ENCODE measurements at places on chromosomes 7 and 10.

DNA sequence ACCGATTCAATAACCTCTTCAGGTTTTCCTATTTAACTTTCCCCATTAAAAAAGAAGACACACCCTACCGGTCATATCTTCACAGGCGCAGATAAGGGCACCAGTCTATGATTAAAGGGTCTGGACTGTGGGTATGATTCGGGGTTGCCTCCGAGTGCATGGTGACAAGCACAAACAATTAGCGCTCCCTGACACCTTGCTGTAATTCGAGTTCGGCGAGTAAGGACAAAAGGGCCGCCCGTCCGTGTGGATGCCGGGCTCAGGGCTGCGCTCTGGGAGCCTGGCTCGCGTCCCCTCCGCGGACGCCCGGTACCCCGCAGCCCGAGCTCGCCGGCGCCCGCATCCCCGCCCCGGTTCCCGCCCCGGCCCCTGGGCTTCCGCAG is 111.9 kb upstream of the RHEB start:
- DNase-seq: no peak

DNA sequence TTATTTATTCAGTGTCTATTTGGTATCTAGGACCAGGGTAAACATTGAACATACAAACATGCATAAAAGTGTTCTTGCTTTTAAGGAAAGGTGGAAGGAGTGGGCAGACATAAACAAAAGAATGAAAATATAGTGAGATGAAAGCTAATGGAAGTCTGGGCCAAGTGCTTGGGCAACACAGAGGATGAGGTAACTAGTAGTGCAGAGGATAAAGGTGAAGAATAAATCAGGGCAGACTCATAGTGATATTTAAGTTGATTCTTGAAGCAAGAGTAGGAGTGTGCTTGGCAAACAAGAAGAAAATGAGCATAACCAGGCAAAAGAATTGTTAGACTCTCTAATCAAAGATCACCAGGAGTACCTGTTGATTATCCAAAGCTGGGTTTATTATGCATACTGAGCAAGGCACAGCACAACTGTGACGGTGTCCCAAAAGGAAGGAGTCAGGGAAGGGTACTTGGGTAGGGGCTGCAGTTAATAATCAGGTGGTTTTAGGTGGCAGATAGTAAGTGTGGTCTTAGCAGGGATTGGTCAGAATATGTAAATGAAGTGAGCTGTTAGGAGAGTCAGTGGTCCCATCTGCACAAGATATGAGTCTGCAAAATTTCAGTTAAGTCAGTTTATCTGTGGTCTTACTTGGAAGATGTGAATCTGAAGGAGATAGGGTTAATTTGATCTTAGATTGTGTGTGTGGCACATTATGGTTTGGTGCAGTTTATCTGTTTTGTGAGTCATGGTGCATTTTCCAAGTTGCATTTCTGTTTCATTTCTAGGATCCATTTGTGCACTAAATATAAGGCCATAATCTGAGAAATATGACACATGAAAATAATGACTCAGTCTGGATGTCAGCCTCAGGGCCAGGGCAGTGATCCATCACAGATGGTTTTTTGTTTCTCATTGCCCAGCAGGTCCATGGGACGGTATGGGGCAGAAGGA is 30.6 kb upstream of the TAX1BP1 start:
- DNase-seq: no peak

- no peak for DNase-seq
Observed at GRCh38 chr10:94016727-94017714, 23.3 kb downstream of the PLCE1 start.

DNA sequence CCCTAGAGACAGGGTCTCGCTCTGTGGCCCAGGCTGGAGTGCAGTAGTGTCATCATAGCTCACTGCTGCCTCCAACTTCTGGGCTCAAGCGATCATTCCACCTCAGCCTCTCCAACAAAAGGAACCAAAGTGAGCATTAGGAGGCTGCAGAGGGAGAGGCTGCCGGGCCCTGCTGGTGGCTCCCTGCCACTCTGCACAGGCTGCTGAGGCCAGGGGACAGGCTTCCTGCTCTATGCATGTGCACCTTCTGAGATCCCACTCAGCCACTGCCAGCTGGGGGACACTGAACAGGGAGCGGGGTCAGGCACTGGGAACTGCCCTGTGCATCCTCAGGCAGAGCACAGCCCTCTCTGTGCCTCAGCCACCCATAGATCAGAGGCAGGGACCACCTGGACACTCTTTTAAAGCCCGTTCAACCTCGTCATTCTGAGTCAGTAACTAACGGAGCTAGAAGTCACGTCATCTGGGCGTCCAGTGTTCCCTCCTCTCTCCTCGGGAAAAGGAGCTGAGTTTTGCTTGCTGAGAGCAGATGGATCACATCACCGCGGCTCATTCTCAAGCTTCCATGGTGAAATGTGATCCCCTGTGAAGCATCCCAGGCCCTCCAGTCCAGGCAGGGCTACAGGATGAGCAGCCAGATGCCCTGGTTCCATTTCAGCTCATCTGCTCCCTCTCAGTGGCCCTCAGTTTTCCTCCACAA is 109.6 kb downstream of the MYL10 start:
- no peak for DNase-seq

DNA sequence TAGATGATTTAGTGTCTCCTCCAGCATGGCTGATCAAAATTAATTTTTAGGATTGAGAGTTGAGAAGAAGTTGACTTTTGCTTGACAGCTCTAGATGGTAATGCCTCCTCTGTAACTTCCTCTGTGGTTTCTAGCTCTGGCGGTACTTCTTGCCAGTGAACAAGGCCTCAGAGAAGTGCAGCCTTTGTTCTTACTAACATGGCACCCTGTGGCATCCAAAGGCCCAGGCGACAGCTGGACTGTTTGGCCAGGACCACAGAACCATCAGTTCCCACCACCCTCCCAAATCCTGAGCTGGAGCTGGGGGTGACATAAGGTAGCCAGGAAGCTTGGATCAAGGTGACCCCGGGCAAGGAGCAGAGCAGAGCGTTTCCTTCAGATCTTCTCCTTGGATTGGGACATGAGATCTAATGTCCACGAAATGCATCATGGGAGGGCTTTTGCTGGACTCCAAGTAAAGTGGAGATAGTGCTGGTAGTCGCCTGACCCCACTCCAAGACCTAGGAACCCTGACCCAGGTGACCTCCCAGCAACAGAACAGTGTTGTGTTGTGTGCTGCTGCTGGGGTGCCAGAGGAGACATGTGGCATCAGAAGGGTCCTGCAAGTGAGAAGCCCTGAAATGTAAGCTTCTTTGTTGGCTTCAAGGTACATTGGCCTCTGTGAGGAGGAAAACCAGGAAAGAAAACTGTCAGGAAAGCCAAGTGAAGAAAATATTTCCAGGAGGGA is 41.8 kb downstream of the APBB1IP start:
- no peak for DNase-seq

DNA sequence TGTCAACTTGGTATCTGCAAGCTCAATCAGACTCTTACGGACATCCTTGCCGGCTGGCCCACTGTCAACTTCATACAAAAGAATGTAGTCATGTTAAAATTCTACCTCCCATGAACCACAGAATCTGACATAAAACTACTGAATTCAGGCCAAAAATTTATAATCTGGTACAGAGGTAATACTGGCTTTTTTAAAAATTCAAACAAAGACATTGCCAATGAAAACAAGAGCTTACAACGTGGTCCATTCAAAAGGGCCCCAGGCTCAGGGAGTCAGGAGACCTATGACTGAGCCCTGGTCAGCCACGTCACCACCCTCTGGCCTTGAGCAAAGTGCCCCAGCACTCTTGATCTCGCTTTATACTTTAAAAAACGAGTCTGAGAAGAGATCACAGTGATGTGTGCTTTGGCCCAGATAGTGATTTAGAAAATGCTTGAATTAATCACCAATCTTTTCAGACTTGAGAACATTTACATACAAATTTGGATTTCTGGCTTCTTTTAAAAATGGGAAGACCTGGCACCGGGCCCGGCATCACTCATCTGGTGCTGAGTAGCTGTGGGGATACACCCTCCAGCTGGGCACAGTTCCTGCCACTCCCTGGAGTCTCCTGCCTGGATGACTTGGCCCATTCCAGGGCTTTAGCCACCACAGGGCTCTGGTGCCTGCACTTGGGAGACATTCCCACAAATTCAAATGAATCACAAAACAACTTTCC is 94.1 kb downstream of the PIP4K2A start:
- DNase-seq: no peak

DNA sequence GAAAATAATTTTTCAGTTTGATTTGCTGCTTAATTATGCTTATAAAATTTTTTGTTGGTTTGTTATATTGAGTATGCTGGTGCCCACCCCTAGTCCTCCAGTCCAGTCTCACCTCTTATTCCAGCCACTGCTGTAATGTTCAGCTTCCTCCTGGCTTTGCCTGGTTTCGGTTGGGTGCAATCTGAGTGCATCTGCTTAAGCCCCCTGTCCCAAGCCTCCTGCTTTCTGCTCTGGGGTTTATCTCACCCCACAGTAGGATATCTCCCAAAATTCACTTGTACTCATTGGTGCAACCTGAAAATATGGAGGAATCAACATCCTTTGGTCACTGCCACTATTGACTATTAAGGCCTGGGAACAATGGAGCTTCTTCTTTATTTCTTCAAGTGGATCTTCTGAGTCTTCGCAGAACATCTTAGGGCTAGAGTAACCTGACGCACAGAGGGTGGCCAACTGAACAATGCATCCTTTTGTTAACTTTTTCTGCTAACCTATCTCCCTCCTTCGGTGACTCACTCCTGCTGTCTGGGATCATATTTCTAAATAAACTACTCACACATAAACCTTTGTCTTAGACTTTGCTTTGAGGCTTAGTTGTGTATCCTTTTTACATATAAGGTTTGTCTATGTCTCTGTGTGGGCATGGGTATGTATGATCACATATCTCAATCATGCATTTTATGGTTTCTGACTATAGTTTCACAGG is 19.1 kb upstream of the SOSTDC1 start:
- DNase-seq: no peak

DNA sequence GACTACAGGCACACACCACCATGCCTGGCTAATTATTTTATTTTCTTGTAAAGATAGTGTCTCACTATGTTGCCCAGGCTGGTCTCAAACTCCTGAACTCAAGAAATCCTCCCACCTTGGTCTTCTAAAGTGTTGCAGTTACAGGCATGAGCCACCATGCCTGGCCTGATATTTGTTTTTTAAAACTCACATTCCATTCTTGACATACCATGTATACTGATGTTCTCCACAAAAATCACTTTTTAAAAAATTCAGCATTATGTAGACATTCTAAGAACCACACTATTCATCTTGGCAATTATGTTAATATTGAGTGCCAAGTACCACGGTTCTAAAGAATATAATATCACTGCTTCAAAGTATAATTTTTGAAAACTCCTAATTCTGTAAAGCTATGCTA is 43.5 kb downstream of the IDE start:
- no peak for DNase-seq

- no peak for DNase-seq
Observed at GRCh38 chr7:128370491-128370890, 9.0 kb upstream of the PRRT4 start.

DNA sequence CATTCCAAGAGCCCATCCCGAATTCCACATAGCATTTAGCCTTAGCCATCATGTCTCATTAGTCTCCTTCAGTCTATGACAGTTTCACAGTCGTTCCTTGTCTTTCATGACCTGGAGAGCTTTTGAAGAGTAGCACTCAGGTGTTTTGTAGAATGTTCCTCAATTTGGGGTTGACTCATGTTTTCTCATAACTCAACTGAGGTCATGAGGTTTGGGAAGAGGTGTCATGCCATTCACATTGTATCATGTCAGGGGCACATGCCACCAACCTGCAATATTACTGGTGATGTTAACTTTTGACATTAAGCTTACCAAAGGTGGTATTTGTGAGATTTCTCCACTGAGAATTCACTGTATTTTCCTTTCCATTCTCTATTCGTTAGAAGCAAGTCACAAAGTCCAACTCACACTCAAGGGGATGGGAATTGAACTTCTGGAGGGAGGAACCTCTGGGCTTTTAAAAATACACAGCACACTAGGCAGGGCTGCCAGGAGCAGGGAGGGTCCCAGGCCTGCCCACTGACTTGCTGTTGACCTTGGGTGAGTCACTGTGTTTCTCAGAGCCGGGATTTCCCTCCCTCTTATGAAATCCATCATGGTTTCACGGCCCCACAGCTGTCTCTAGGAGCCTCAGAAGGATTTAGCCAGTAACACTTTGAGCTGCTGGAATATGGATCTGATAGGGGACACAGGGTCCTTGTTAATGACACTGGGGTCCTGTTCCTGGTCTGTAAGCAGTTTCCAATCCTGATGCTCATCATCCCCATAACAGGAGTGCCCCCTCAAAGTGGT is 74.4 kb upstream of the TCF7L2 start:
- no peak for DNase-seq

DNA sequence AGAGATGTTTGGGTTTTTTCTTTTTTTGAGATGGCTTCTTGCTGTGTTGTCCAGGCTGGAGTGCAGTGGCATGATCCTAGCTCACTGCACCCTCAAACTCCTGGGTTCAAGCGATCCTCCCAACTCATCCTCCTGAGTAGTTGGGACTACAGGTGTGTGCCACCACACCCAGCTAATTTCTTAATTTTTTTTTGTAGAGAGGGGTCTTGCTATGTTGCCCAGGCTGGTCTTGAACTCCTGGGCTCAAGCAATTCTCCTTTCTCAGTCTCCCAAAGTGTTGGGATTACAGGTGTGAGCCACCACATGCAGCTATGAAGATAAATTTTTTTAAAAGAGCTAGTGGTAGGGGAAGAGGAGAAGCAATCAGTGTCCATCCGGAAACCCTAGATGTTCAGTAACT is 56.8 kb downstream of the CLIP2 start:
- DNase-seq: no peak

DNA sequence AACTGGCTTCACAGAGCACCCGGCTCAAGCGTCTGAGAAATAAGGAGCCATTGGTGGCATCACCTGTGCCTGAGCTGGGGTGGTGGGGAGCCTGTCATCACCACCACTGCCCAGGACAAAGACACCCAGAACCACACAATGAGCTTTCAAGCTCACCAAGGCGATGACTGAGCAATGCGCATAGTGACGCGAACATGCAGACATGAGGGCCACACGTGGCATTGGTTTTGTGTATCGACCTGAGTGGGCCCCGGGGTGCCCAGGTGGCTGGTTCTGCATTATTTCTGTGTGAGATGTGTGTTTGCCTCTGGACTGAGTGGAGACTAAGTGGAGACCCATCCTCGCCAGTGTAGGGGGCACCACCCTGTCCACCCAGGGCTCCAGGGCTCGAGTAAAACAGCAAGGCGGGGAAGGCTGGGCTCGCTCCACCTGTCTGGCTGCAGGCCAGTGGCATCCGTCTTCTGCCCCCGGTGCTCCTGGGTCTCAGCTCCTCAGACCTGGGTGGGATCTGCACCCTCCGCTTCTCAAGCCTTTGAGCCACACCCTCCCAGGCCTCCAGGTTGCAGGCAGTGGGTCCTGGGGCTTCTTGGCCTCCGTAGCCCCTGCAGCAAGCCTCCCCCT is 92.6 kb downstream of the DIP2C start:
- DNase-seq: no peak

Measured in stimulated activated CD4-positive, alpha-beta T cell treated with anti-CD3 and anti-CD28 coated beads, Interleukin-15, amount 100 ng/mL, for 1 hour (primary cell).